Stimulated activated CD4-positive, alpha-beta T cell treated with anti-CD3 and anti-CD28 coated beads, Interleukin-12 subunit alpha, Interleukin-12 subunit beta, amount 100 ng/mL, for 4 hours (primary cell): ENCODE measurements at places on chromosomes 6 and 20.

- DNase-seq: no peak
These were observed 111.2 kb upstream of the SUPT3H start for GRCh38 chr6:45488889-45489288.

GRCh38 chr6:44058617-44059358 is 68.5 kb downstream of the MRPL14 start:
- no peak for DNase-seq

DNA sequence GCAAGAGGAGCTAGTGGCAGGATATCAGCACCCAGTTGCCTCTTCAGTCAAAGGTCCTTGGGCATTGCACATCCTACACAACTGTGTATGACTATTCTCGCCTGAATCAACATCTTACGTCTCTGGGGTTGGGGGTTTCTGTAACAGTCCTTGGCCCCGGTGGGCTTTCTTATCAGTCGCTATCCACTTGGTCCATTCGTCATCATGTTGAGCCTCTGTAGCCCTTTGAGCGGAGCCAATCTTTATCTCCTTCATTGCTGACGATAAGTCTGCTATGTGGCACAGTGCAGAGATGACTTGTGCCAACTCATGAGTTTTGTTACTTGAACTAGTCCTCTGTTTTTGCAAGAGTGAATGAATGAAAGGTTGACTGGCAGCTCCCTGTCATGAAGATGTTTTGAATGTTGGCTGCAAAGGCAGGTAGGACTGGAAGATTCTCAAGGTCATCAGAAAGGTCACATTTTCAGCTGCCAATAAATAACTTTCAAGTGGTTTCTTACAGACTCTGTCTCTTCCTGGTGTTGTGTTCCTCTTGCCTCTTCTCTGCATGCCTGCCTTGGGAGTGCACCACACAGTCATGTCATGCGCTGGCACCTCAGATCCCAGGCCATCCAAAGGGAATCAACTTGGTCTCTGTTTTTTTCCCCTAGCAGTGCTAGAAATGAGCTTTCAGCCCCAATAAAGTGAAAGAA is 238.9 kb downstream of the SLC24A3 start:
- no peak for DNase-seq

- no peak for DNase-seq
These were observed 776 bp downstream of the PPIL1 start for GRCh38 chr6:36873612-36874442.

DNA sequence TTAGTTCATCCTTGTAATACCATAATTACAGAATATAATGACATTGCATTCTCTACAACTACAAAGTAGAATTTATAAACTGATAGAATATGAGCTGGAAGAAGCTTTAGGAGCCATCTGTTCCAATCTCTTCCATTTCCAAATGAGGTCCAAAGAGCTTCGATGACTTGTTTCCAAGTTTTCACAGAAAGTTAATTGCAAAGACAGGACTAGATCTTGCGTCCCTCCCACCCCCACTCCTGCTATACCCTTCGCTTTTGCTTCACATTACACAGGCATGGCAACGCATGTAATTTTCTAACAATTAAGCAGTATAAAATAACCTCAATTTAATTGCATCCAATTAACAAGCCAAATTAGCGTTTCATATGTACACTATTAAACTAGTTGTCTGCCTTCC is 7.0 kb downstream of the HIVEP2 start:
- DNase-seq: no peak

- DNase-seq: no peak
These were observed 2.1 kb downstream of the KHDRBS2 start for GRCh38 chr6:62283796-62284411.

DNA sequence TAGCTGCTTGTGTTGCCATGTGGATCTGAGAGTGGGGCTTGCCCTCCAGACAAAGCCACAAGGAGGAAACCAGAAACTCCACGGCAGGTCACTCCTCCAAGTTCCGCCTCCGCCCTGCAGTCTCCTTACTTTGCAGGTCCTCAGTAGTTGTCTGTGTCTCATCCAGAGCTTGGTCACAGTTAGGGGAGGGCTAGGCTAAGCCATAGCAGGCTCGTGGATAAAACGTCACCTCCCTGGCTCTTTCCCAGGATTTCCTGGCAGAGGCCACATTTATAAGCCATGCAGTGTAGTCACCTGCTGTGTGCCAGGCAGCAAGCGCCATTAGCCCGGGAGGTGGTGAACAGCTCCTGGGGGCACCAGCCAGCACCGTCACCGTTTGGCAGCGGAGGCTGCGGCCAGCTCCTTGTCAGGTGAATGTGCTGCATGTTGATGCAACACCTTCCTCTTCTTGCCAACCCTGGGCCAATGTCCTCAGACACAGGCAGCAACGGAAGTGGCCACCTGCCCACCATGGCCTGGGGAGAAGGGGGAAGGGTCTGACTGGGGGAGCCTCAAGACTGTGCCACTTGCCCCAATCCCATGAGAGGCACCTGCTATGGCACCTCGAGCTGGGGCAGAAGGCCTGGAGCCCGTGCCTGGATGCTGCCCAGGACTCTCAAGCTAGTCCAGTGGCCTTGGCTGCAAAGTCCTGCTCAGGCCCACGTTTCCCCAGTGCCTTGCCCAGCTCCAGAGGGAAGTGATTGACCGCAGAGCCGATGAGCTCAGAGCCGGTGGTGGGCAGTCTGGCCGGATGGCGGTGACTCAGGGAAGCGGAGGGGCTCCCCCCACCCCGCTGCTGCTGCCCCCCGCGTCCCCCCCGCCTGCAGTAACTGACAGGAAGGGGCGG is 39.0 kb upstream of the SLCO4A1 start:
- no peak for DNase-seq

DNA sequence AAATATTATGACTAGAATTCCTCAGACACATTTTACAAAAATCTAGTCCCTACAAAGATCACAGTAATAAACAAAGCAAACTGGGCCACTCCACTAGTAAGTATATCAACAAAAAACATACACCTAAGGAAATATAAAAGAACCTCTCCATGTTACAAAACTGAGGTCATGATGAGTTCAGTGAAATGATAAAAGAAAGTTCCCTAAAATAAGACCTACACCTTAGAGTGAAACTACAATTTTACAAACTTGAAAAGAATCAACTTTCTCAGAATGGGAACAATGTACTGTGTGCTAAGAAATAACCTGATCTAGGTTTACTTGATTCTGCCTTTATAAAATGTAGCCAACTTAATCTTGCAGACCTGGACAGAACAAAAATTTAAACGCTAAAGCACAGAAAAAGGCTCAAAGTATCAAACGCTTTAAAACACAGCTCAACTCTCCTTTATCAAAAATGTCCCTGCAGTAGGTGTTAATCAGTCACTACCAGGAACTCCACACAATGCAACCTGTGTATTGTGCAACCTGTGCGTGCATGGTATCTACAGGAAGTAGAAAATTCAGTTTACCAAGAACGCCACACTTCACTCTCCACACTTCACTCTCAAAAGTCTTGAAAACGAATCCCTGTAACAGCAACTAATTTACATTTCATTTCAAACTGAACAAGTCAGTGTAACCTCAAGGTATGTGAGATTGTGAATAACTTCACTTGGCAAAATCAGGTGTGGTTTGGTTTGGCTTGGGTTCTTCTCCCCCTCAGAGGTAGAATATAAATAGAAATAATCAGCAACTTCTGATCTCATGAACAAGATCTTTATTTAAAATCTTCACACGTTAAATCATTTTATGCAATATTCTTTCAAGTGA is 1.8 kb downstream of the RALGAPA2 start:
- no peak for DNase-seq

- no peak for DNase-seq
These were observed 20.1 kb downstream of the NT5E start for GRCh38 chr6:85470023-85470410.

- no peak for DNase-seq
These were observed 23.9 kb upstream of the YWHAB start for GRCh38 chr20:44861531-44862006.

GRCh38 chr6:158205169-158205944 is 37.2 kb downstream of the GTF2H5 start:
- no peak for DNase-seq

DNA sequence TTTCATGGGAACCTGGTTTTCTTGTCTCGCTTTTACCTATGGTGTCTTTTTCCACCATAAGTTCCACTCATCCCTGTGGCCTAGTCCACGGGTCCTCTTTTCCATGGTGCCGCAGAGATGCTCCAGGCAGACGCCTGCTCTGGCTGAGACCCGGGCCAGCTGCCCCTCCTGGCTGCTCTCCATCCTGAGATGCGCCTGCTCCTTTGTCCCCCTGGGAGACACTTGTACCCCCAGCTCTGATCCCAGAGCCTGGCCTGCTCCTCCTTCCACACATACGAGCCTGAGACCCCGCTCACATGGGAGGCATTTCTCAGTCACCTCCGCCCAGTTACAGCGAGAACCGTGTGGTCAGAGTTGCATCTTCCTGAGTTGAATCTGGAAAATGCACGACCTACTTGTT is 29.6 kb downstream of the RNASET2 start:
- no peak for DNase-seq

- no peak for DNase-seq
These were observed 40.3 kb downstream of the UQCC2 start for GRCh38 chr6:33670971-33671743.

DNA sequence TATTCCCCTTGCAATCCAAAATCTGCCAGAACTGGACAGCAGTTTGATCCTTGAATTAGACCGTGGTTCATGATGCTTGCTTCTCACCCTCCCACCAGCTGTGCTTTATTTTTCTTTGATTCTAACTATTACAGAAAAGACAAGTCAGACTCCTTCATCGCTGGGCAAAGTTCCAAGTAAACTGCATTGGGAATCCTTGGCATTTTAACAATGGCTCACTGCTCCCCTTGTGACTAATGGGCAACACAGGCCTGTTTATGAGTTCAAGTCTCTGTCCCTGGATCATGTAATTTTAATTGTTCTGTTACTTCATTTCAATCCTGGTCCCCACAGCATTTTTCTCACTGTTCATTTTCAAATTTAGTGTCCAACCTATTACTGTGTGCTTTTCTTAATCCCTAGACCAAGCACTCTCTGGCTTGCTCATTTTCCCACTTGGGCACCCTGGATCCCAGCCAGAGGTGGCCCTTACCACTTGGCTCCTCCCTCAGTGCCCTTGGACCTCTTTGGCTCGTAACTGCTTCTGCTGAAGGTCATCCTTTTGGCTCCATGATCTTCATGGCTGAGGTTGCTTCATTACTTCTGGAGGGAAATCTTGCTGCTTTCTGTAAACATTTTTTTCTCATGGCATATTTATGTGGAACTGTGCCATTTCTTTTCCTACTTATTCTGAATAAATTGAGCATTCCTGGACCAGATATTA is 32.8 kb downstream of the PSMB9 start:
- DNase-seq: no peak

DNA sequence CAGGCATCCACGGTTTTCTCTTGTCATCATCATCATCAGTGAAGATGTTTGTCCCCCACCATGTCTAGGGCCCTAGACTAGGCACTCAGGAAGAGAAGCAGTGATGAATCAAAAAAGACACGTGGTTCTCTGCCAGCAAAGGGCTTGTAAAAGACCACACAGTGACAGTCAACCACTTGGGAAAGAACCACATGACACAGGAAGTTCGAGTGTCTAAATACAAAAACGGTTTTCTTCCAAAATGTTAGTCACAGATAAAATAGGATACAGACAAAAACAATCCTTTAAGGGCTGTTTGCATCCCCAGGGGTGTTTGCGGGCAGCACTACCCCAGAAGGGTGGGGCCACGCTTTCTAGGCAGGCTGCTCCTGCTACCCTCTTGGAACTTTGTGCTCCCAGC is 356.8 kb upstream of the AGPAT4 start:
- no peak for DNase-seq

DNA sequence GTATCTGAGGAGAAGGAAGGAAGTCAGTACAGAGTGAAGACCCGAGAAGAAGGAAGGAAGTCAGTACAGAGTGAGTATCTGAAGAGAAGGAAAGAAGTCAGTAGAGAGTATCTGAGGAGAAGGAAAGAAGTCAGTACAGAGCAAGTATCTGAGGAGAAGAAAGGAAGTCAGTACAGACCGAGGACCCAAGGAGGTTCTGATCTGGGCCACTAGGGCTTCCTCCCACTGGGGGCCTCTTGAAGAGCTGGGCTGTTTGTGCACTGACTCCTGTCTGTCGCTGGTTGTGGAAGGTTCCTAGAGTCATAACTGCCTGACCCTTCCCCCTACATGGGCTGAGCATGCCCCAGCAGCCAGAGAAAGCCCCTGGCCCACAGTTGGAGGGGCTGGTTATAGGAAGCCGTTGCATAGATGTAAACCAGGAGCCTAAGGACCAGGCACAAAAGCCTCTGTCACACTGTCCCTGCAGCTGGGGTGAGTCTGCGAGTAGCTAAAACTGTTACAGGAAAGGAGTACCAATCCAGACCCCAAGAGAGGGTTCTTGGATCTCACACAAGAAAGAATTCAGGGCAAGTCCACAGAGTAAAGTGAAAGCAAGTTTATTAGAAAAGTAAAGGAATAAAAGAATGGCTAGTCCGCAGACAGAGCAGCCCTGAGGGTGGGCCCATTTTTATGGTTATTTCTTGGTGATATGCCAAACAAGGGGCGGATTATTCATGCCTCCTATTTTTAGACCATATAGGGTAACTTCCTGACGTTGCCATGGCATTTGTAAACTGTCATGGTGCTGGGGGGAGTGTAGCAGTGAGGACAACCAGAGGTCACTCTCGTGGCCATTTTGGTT is 395.9 kb downstream of the PREX1 start:
- no peak for DNase-seq

DNA sequence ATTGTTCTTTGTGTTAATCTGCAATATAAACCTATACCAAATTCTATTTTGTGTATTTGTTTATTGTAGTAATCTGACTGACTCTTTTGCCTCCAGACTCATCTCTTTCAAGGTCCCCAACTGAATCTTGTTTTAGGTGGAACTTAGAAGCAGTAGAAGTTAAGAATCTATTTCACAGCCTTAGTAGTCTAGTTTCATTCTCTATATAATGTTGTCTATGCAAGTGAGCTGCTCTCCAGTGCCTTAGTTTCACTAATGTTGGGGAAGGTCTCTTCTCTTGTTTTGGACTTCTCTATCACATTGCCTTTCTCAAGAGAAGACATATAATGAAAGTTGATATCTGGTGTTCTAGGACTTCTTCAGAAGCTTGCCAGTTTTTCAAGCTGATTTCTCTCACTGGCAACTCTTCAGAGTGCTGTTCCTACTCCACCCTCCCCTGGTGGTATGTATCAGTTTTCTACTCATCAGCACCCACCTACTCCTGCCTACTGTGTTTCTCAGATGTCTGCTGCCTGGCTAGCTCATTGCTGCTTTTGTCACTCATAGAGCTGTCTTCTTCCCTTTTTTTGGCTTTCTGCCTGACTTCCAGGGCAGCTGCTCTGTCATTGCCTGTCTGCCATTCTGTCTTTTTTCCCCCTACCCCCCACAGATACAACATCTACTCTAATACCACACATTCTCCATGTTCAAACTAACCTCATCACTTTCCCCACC is 82.1 kb downstream of the PTPRA start:
- no peak for DNase-seq
